ENCODE measurements at places on chromosomes 1 and 21.

DNA sequence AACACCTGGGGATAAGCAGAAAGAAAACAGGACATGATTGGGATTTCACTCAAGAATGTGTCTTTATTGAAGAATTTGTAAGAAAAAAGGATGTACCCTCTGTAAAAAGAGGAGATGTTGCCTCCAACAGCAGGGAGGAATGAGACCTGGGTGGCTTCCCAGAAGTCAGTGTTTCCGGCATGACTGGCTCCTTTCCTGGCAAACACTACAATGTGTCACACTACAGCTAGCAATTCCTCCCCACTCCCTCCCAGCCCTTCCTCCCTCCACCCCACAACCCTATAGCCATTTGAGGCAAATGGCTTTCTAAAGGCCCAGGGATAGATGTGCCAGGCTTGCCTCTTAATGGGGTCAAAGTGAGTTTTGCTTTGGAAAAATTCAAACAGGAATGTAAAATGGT lies 11.5 kb upstream of the COL8A2 start:
- DNase-seq, result no peak

DNA sequence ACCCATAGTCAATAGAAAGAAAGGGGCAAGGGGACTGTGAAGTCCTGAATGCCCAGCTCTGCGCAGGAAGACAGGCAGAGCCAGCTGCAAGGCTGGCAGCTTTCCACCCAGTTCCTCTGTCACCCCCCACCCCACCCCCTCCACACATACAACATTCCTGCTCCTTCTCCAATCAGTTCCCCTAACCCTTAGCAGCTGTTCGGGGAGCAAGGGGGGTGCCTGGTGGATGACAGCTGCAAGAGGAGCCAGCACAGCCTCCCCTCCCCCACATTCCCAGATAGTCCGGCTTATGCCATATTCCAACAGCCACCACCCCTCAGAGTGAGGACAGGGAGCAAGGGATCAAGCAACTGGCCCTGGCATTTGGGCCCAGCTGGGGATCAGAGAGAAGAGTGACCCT lies 9.7 kb downstream of the ARHGEF2 start:
- DNase-seq, result no peak

GRCh38 chr21:31786164-31786920 lies 54.4 kb upstream of the SCAF4 start:
- no peak for DNase-seq

GRCh38 chr1:113780374-113781146 lies 21.3 kb upstream of the PHTF1 start:
- DNase-seq, result no peak

- no peak for DNase-seq
These were observed 63.8 kb upstream of the ARHGAP29 start for GRCh38 chr1:94301186-94301585.

DNA sequence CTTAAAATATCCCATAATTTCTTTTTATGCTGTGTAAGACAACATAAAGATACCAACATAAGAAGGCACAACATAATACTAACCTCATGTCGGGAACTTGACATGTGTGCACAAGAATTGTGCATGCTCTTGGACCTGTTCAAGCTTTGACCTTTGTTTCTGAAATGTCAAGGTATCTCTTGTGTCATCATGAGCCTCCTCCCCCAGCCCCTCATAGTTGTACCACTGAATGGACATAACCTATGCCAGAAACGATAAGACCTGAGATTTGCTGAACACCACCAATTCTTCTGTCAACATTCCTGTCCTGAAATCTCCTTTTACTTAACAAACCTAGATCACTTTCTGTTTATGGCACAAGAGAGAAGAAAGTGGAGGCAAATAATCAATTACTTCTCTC lies 29.4 kb upstream of the PROX1 start:
- no peak for DNase-seq

DNA sequence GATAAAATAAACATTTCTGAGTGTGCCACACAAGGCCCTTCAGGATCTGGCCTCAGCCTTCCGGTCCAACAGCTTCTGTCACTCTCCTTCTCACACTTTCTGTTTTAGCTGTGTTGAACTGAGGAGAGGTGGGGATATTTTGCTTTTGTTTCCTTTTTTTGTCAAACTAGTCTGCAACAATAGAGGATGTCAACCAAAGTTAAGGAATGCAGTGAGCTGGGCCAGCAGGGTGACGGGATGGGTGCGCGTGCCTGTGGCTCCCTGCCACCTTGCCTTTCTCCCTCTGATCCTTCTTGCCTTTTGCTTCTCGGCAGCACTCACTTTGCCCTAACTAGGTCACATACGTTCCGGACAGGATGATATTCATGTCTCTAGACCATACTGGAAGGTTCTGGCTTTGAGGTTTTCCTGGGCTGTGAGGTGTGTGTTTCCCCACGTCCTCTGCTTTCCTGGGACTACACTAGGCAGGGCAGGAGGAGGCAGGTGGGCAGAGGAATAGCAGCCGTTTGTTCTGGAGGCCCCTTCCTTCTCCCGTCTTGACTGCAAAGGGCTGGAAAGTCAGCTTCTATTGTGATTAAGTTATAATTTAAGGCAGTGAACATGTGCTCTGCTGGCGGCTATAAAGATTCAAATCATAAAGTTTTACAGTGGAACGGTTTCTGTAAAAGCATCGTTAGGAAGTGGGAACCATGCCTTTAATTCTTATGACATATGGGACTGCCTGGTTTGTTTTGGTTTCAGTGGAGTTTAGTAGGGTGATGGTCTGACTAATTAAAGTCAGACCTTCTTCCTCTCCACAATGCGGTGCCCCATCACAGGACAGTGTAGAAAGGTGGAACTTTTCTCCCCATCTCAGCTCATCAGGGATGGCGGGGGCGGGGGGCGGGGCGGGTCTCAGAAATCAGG lies 67.8 kb downstream of the RNF220 start:
- DNase-seq, result no peak

DNA sequence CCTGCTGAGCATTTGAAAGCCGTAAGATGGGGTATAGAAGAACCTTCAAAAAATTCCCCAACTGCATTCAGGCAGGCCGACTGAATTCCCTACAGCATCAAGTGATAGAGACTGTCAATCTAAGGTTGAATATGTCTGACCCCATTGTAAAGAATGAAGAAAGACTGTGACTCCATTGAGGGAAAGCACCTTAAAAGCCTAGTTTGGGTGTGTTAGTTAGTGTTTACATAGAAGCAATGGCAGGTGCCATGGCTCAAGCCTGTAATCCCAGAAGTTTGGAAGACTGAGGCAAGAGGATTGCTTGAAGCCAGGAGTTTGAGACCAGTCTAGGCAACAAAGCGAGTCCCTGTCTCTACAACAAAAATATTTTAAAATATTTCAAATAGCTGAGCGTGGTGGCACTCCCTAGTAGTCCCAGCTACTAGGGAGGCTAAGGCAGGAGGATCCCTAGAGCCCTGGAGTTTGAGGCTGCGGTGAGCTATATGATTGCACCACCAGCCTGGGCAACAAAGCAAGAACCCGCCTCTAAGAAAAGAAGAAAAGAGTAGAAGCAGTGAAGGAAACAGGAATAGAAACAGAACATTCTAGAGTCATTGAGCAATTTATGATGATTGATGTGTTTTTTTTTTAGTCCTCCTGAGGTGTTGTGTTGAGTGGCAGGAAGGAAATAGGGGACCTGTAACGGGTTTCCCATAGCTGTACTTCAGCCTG lies 15.4 kb downstream of the POLR3GL start:
- no peak for DNase-seq

DNA sequence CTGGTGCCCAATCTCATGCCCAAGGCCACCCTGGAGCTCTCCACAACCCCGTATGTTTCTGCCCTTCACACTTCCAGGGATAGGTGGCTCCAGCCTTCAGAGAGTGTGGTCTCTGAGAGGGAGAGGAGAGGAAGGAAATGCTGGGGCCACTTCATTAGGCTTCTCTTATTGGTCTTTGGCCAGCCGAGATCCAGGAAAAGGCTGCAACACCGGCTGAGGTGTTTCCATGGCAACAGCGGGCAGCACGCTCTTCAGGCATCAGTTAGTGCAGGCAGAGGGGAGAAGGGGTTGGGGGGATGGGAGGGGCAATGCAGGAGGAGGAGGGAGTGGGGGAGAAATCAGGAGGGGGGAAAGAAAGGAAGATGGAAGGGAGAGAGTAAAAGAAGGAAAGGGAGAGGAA lies 275.1 kb upstream of the GJB5 start:
- DNase-seq, result no peak

DNA sequence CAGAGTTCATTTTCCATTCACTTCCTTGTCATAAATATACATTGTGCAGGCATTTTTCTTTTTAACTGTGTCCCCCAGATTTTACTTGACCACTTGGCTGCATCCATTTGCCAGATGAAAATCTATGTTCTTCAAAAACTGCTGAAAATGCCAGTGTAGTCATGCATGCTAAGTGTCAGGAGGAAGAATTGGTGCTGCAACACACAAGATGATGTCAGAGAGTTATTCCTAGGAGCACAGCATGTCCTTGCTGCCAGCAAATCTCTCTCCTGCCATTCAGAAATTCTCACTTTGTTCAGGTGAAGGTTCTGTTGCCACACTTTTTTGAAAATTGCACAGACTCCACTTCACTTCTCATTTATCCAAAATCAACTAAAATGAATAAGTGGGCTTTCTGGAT lies 106.4 kb upstream of the MAGI3 start:
- DNase-seq, result no peak

GRCh38 chr1:1118011-1118875 lies 2.4 kb upstream of the C1orf159 start:
- DNase-seq, result no peak

- DNase-seq, result no peak
These were observed 75.1 kb downstream of the SIM2 start for GRCh38 chr21:36773995-36774394.

- no peak for DNase-seq
These were observed 22.9 kb downstream of the SMAP2 start for GRCh38 chr1:40396420-40396819.

- DNase-seq, result no peak
These were observed 8.5 kb downstream of the TMEM240 start for GRCh38 chr1:1531947-1532346.

- DNase-seq, result no peak
These were observed 442.4 kb downstream of the CAMTA1 start for GRCh38 chr1:7227654-7228053.

GRCh38 chr1:36323636-36324352 lies at the start of gene EVA1B:
Gene EVA1B (minus strand): TSS chr1:36323645. CDS start chr1:36323037, 608 bp downstream.
- peak; percentile 49 for DNase-seq

DNA sequence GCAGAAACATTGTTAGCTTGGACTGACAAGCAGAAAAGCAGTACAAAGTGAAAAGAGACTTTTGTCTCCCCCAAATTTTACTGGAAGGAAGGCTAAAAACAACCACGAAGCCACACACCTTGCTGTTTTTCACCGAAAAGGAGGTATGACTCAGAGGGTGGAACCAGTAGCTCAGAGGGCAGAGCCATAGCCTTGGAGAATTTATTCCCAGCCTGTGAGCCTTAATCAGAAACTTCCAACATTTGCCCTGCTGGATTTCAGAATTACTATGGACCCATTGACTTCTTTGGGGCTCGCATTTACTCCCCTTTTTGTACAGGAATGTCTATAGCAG lies 32.0 kb downstream of the RPS6KC1 start:
- no peak for DNase-seq

DNA sequence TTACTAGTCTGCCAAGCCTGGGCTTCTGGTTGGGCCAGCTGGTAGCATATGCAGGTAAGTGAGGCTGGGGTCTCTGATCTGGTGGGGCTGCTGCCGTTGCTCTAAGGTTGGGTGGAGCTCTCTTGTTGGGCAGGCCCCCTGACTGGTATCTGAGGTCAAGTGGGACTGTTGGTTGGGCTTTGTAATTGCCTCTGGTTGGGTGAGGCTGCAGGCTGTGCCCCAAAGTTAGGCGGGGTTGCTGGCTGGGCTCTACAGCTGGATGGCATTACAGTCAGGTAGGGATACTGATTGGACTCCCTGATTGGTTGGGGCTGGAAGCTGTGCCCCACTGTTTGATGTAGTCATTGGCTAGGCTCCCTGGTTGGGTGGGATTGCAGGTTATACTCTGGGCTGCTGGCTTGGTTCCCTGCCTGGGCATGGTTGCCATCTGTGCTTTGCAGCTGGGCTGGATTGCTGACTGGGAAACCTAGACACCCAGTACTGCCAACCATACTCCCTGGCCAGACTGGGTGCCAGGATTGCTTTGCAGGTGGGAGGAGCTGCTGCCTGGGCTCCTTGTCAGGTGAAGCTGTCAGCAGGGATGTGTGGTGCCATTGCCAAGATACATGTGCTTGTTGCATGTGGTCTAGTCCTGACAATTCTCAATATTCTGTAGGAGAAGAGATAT lies 130.5 kb downstream of the RABGAP1L start:
- no peak for DNase-seq

GRCh38 chr1:14514739-14515138 lies 83.7 kb upstream of the KAZN start:
- DNase-seq, result no peak

DNA sequence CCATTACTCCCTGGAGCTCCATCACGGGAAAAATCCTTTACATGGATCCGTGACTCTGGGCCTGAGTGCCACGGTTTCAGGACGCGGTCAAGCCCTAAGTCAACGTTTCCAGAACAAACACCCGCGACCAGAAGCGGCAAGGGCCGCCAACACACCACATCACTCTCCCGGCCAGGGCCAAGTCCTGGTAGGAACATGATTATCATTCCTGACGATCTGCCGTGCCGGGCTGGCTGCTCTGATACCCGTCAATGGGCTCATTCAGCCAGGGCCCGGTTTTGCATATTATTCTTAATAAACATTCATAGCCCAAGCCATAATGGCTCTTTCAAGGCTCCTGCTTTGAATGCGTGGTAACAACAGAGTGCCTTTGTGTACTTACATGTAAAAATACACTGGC lies 44.6 kb upstream of the SIM2 start:
- no peak for DNase-seq

DNA sequence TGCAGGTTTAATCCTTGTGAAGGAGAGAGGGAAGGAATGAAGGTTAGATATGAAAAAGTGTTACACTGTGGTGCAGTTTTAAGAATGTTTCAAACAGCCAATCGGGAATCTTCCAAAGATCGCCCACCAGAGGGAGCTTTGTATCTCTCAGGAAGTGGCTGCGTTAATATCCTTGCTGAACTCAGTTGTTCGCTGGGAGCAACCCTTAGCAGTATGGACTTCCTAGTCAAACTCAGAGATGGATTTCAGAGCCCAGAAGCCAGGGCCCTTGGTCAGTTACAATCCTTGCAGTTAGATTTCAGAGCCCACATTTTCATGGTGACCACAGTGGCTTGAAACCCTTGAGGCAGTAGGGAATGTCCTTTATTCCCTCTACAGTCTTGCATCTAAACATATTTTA lies 136.2 kb downstream of the NTNG1 start:
- DNase-seq, result no peak

GRCh38 chr1:13813398-13814012 lies 113.5 kb downstream of the PRDM2 start:
- DNase-seq, result peak; percentile 52

GRCh38 chr1:208117826-208118225 lies 126.4 kb downstream of the PLXNA2 start:
- no peak for DNase-seq

DNA sequence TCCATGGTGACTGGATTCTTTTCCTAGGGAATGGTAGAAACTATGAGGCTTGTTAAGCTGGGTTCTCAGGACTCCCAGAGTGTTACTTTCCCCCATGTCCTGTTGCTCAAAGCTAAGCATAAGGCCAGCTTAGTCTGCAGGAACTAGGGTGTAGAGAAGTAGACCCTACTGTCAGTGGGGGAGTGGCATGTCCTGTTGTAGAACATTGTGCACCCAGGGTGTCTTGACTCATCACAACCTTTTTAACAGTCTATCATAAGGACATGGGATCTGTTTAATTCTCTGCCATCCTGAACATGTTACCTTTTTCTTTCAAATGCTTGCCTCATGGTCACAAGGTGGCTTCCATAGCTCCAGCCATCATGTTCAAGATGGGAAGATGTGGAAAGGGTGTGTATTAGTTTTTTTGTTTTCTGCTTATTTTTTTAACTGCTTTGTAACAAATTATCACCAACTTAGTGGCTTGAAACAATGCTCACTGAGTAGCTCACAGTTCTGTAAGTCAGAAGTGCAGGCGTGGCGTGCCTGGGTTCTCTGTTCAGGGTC lies 17.4 kb downstream of the OBSCN start:
- no peak for DNase-seq
